ENCODE measurements at places on chromosomes 3 and 15.
A peak's percentile ranks its signal among the peaks of the same experiment; 100 is the strongest.

GRCh38 chr3:46406788-46407611, at the start of the genes CCR5AS and CCRL2:
Gene CCR5AS (minus strand): TSS chr3:46407066.
Gene CCRL2 (plus strand): TSS chr3:46407259. CDS start chr3:46408080, 821 bp downstream.
- DNase-seq, result peak; percentile 49

DNA sequence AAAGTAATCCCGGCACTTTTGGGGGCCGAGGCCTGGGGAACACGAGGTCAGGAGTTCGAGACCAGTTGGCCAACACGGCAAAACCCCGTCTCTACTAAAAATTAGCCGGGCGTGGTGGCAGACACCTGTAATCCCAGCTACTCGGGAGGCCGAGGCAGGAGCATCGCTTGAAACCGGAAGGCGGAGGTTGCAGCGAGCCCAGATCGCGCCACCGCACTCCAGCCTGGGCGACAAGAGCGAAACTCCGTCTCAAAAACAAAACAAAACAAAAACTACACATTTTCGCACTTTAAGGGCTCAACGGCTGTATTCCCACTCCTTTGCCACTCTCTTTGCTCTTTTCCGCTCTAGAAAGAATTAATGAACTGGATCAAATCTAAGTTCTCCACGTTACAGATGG, 763 bp upstream of the TRNT1 start:
- no peak for DNase-seq

- DNase-seq, result no peak
Measured at GRCh38 chr3:135040321-135041240, 245.5 kb downstream of the EPHB1 start.

DNA sequence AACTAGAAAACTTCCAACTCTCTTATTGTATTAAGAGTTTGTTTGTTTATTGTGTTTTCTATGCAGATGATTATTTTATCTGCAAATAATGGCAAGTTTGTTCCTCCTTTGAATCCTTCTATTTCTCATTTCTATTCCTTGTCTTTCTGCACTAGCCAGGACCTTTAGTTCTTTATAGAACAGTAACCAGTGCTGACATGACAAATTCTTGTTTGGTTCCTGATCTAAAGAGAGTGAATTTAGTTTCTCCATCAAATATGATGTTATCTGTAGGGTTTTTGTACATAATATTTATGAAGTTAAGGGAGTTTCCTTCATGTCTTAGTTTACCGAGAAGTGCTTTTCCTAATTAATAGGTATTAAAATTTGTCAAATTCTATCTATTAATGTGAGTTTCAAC, 100.8 kb upstream of the STRIT1 start:
- no peak for DNase-seq

- no peak for DNase-seq
Measured at GRCh38 chr15:33068511-33068990, 126.0 kb downstream of the FMN1 start.
